ENCODE measurements at places on chromosomes 2 and 18. TPM values are rescaled to one million over a fixed set of nuclear protein-coding genes. Genes with fewer than 3 reads are reported as not detected.

The RUFY4 gene
- total RNA-seq = not detected

The RAX gene
- not detected for total RNA-seq

The PFN4 gene
- 0.64 TPM for total RNA-seq

The SMAD7 gene
- total RNA-seq = 32.9 TPM

The TLX2 gene
- not detected for total RNA-seq

DNA sequence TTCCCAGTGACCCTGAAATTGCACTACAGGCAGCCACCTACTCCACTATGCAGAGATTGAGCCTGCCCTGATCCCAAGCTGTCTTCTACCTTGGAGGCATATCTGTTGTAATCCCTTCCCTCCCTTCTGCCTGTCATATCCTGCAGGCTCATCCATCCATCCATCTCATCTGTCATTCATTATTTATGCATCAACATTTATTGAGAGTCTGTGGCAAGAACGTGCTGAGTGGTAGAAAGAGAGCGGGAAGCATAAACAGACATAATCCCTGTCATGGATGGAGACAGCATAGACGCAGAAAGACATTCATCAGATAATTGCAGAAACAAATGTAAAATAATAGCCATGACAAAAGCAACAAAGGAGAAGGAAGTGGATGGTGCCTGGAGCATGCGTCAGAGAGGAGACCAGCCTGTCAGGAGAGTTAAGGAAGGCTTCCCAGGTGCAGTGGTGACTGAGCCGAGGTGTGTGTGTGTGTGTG is 110.7 kb upstream of the STPG4 start:
- no peak for DNase-seq

DNA sequence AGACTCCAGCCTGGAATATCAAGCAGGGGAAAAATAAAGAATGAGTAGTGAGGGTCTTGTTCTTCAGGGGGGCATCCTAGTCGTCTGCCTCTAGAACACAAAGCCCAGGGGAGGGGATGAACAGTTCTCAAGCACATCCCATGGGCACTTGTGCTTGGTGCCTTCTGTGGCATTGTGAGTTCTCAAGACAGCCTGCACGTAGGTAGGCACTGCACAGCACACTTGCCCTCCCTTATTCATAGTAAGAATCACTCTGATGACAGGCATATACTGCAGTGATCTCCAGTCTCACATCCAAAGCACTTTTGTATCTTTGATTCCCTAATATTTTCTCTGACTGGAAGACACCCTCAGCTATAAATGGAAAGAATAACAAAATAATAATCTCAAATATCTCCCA is 104.7 kb upstream of the CNGA3 start:
- DNase-seq = no peak

GRCh38 chr2:206154197-206154596 is 5.0 kb downstream of the NDUFS1 start:
- DNase-seq = peak; percentile 16

GRCh38 chr2:165777522-165778186 is 16.4 kb downstream of the GALNT3 start:
- no peak for DNase-seq

- DNase-seq = no peak
Measured at GRCh38 chr18:64981915-64982314, 768.9 kb upstream of the CDH7 start.

GRCh38 chr2:22623620-22624019 is 761.4 kb upstream of the KLHL29 start:
- DNase-seq = no peak

DNA sequence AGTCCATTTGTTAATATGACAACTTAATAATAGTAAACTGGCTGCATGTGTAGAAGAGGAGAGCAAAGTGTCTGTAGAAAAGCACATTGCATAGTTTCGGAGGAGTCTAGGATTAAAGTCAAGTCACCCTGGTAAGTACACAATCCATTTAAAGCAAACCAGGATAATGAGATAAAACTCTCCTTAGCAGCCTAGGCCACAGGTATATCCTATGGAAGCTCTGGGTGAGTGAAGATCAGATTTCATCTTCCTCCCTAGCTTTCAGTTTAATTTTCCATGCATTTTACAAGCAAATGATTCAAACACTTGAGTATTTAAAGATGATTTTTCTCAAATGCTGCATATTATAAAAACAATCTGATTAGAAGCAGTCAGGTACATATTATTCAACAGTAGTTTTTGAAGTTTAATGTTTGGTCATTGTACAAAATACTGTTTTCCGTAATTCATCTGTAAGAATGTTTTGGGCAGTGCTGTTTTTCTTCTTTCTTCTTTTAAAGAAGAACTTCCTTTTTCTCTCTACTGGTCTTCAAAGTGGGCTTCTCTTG is 10.2 kb downstream of the CERS6 start:
- DNase-seq = no peak

GRCh38 chr2:79512442-79513401 is at the start of gene CTNNA2:
Gene CTNNA2, plus strand, starts transcription at chr2:79513051.
- DNase-seq = no peak

GRCh38 chr2:127347734-127348392 is 39.9 kb downstream of the MAP3K2 start:
- DNase-seq = peak; percentile 8

DNA sequence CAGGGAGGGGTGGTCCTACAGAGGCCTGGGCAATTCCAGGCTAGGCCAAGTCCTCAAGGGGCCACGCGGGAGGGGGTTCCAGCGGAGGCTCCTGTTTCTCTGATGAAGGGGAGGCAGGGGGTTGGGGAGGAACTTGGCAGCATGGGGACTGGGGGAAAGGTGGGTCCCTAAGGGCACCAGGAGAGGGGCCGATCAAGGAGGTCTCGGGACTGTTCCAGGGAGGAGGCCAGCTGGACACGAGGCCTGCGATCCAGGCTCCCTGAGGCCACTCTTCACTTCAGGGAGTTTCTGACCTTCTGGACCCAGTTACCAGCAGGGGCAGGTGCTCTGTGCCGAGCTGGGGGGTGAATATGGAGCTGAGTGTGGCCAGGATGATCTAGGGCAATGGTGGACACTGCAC is 71.5 kb downstream of the ASB1 start:
- no peak for DNase-seq

DNA sequence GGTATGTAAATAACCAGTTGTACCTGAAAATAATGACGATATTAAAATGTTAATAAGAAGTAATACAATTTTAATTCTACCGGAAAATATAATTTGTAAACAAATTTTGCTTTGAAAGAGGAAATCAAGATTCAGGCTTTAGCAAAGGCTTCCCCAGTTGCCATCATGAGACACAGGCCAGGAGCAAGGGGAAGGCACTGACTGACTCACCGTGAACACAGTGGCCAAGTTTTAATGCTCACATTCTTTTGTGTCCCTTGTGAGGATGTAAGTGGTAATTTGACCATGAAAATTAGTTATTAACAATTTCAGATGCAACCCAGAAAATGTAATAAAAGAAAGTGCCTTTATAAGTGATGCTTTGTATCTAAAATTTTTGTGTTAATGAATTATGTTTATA is 164.1 kb downstream of the GREB1L start:
- DNase-seq = no peak

- DNase-seq = no peak
Measured at GRCh38 chr2:111053825-111054515, 66.7 kb upstream of the BCL2L11 start.

DNA sequence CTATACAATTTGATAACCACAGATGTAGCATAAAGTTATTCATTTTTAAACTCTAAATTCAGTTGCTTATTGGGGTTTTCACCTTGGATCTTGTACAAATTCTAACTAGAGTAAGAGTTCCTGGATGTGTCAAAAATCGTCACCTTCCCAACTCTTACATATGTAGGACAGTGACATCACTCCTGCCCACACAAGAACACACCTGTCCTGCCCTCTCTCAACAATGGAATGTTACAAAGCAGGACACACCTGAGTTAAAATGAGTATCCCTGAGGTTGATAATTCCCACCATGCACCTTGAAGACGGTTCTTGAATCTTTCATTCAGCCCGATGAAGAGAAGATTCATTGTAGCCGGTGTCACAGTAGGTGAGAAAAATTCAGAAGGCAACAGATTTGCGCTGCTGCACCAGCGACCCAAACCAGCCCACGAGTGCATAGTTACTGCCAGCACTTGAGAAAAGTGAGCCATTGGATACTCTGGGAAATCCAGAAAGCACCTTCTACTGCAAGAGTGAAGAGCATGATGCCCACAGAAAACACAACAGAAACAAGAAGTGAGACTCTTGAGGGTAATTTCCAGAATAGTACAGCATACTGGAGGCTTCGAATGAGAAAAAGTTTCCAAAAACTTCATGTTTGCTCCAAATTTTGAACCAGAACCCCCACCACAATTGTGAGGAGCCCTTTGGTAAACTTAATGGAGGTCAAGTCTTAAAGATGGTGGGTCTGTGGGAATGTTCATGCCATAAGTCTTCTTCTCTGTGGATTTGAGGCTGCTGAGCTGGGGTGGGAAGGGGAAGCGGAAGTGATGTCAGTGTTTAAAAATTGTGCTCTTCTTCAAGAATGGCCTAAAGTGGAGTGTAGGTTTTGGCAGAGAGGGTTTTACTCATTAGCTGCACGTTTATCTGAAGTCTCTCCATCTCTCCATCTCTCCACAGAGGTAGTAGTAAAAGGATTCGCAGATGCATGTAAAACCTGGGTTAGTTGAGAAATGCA is 34.7 kb upstream of the ADAM23 start:
- no peak for DNase-seq

DNA sequence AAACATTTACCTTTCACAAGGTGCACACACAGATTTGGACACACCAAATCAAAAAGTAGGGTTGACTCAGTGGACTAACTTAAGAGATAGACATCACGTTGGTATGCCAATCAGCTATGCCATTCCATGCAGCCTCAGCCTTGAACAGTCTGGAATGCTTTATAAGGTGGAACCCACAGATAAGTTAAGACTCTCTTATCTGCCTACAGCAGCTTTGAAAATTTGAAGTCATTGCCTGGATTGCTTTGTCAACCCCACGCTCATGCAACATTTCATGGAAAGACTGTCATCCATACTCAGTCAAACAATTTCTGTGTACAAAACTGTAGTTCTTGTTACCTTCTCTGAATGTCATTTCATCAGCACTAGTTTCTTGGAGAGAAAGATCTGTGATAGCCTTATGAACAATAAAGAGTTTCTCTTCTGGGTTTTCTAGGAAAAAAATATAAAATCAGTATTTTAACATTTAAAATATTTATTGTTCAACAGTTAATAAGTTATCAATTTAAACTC is 1.2 kb downstream of the ERMN start:
- DNase-seq = no peak

- DNase-seq = no peak
Measured at GRCh38 chr2:158501301-158501700, 44.5 kb downstream of the PKP4 start.

DNA sequence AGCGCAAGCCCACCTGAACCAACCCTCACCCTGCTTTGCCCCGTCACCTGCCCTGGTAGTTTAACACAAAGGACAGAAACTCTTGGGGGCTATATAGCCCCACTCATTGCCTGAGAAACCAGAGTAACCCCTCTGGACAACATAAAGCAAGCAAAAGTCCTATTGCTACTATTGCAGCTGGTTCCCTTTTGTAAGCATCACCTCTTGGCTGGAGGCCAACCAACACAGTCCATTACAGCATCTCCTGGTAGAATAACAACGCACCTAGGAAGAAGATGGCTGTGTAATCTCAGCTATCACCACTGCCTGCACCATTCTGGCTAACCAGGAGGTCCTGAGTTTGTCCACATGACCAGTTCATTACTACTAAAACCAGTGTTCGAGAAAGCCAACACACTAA is 36.4 kb downstream of the FLACC1 start:
- no peak for DNase-seq

- no peak for DNase-seq
Measured at GRCh38 chr2:122565364-122565763, 809.9 kb downstream of the TSN start.

DNA sequence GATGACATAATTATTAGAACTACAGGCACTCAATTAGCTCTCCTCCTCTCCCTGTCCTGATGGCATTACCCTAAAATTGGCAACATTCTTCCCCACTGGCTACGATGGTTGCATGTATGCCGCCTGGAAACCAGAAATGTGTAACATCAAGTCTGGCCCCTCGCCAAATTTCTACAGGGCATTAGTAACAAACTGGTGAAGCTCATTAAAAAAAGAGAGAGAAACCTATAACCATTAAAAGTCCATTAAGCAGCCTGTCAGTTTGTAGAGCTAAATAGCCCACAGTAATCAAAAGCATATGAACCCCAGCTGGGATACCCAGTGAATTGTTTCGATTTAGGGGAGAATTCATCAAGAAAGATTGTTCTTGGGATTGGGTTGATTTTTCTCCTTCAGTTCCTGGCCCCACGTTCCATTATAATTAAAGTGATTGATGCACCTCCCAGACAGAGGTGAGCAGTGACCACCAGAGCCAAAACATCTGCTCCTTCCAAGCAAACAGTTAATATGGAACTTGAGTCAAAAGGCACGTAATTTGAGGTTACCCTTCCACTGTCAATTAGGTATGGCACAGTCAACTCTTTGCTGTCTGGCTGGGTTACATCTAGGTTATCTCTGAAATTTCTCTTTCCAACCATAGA is 208.6 kb downstream of the C1D start:
- DNase-seq = no peak

DNA sequence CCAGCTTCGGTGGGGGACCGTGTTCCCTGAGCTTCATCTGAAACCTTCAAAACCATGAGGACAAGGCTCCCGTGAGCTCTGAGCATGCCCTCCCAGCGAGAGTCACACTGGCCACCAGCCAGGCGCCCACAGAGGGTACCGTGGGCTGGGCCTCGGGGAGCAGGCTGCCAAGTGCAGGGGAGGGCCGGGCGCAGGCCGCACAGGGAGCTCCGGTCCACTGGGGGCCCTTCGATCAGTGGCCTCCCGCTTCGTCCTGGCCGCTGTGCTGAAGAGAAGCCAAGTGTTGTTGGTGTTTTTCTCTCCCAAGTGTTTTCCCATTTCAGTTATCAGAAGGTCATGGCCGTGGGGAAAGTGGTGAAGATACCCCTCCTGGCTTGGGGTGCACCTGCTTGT is 144.4 kb downstream of the PTGR3 start:
- DNase-seq = no peak

GRCh38 chr2:191200910-191201309 is 44.3 kb upstream of the MYO1B start:
- no peak for DNase-seq

Data from fibroblast of villous mesenchyme (primary cell).